ENCODE measurements at places on chromosomes 1 and 21.
A peak's percentile ranks its signal among the peaks of the same experiment; 100 is the strongest.

DNA sequence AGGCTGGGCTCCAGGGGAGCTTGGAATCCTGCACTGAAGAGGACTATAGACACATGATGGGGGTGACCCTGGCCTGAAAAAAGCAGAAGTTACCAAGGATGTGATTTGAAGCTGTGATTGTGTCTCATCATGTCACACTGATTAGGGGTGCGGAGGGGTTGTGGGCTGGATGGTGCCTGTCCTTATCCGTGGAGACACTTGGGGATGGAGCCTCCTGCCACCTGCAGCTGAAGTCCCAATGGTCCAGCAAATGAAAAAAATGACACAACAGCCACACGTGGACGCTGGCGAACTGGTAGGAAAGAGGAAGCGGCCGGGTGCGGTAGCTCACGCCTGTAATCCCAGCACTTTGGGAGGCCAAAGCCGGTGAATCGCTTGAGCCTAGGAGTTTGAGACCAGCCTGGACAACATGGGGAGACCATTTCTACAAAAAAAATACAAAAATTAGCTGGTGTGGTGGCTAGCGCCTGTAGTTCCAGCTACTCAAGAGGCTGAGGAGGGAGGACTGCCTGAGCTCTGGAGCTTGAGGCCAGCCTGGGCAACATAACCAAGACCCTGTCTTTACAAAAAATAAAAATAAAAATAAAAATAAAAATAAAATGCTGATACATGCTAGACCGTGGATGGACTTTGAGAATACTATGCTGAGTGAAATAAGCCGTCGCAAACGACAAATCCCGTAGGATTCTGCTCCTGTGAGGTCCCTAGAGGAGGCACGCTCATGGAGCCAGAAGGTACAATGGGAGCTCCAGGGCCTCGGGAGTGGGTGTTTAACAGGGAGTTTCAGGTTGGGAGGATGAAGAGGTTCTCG lies 838 bp upstream of the IBA57 start:
- DNase-seq, result no peak

- no peak for DNase-seq
These were observed 5.2 kb downstream of the ZDHHC18 start for GRCh38 chr1:26831546-26832248.

DNA sequence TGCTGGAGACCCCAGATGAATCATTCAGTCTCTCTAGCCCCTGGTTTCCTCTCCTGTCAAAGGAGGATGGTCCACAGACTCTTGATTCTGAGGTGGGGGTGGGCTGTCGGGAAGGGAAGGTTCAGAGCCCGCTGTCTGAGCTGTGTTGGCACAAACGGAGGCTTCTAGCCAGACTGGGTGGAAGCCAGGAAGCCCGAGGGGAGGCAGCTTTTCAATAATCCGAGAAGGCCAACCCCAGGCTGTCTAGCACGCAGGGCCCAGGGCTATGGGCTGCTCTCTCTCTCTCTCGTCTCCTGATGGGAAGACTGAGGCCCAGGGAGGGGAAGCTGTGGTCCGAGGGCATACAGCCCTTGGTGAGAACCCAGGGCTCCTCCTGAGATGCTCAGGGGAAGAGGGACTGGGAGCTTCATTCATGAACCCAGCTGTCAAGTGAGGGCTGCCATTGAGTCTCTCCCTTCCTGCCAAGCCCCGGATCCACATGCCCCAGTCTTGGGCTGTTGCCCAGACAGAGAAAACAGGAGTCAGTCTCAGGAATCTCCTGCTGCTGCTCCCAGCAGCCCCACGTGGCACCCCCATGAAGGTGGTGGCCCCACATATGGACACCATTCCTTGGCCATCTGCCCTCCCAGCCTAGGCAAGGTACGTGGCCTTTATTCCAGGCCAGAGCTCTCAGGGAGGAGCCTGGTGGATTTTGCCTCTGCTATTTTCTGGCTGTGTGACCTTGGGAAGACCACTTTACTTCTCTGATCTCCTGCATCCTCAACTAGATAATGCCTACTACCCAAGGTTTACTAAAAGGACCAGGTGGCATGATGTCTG lies 44.4 kb downstream of the RAP1GAP start:
- no peak for DNase-seq

DNA sequence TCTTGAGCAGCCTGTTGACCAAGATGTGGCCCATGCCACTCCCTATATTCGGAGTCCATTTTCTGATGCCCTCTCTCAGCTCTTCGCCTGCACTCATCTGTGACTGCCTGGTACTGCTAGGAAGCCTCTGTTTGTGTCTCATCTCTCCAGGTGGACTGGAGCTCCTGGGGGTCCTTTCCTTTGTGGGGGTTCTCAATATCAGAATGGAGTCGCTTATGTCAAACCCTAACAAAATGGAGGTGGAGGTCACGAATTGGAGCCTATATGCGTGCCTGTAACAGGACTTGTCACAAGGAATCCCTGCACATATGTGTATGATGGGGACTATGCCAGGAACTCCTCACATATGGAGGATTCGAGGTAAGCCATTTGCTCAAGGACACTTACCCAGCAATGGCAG lies 46.7 kb upstream of the ATP5PO start:
- DNase-seq, result no peak

GRCh38 chr1:82507011-82507410 lies 706.3 kb downstream of the ADGRL2 start:
- DNase-seq, result no peak

DNA sequence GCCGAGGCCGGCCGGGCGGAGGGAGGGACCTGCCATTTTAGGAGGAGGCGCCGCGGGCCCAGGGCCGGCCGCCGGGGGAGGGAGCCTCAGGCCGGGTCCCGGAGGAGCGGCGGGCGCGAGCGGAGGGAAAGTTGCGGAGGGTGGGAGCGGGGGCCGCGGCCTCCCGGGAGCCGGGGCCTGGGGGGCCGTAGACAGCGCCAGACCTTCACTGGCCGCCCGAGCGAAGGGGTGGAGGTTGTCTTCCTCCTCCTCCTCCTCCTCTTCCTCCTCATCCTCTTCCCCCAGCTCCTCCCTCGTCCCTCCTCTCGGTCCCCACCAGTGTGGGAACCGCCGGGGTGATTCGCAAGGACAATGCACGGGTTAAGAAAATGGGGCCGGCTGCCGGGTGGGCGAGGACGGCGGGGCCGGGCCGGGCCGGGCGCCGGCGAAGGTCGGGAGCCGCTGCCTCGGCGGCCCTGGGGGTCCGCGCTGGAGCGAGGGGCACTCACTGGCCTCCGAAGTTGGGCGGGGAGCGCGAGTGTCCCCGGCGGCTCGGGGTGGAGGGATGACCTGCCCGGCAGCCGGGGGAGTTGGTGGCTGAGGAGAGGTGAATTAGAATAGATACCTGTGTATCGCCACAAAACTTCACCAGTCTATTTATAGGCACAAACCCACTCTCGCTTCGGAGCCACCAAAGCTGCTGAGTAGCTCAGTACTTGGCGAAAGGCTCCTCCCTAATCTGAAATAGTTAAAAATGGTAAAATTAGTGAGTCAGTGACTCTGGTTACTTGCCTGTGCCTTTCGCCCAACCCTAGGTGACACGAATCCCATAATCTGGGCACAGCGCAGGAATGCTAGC lies 1.3 kb downstream of the DYRK1A start:
- peak; percentile 14 for DNase-seq

- DNase-seq, result no peak
These were observed 32.2 kb downstream of the FAM177B start for GRCh38 chr1:222769181-222769580.

- no peak for DNase-seq
These were observed 43.4 kb downstream of the NMNAT2 start for GRCh38 chr1:183374825-183375224.

- no peak for DNase-seq
These were observed 192.4 kb upstream of the GALNT2 start for GRCh38 chr1:229874609-229875008.

- DNase-seq, result no peak
These were observed 6.3 kb downstream of the ZMPSTE24 start for GRCh38 chr1:40264354-40264781.

- DNase-seq, result no peak
These were observed 36.2 kb downstream of the EPS15 start for GRCh38 chr1:51482881-51483280.

DNA sequence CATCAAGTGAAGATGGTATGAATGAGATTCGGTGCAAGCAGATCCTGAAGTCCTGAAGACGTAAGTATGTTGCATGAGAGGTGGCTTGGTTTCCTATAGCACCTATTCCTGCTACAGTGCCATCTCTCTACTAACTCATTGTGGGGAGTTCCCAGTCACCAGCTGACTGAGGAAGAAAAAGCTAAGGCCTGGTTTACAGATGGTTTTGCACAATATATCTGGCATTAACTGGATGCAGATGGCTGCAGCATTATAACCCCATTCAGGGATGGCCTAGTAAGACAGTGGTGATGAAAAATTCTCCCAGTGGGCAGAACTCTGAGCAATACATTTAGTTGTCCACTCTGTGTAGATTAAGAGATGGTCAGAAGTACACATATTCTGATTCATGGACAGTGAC lies 36.7 kb downstream of the RTCA start:
- DNase-seq, result no peak

DNA sequence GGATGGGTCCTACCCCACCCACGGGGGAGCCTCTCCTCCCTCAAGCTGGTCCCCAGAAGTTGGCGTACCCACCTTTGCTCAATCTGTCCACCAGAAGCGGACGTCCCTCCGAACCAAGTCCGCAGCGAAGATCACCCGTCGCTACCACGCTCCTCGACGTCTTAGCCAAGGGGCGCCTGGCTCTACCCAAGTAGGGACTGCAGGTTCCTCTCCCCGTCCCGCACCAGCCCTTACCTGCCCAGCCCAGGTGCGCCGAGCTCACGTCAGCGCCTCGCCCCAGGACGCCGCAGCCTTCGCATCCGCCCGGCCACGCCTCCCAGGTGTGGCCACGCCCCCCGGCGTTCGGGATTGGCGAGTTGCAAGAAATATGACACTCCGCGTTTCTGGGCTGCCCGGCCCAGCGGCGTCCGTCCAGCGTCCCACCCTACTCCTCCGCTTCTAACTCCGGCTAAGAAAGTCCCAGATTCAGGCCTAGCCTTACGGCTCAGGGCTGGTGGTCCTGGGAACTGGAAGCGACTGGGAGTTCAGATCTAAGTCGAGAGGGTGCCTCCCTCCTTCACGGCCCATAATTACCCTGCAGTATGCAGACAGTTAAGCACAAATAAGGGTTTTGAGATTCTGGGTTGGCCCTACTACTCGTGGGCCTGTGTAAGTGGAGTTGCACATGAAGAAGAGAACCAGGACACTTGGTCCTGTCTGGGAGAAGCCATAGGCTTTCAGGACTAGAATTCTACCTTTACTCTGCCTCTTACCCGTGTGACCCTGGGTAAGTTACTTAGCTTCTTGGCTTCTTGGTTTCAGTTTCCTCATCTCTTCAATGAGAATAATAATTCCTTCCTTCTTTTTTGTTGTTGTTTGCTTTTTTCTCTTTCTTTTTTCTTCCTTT lies at the start of gene IRF6:
Gene IRF6 (minus strand): TSS at position 268 of the 886 bp plus-strand sequence. CDS start 4,729 bp downstream, outside the sequence.
- DNase-seq, result peak; percentile 75

- DNase-seq, result no peak
These were observed 39.7 kb downstream of the SIM2 start for GRCh38 chr21:36738489-36739126.

- no peak for DNase-seq
These were observed 13.3 kb downstream of the PMF1 start for GRCh38 chr1:156226116-156226538.

DNA sequence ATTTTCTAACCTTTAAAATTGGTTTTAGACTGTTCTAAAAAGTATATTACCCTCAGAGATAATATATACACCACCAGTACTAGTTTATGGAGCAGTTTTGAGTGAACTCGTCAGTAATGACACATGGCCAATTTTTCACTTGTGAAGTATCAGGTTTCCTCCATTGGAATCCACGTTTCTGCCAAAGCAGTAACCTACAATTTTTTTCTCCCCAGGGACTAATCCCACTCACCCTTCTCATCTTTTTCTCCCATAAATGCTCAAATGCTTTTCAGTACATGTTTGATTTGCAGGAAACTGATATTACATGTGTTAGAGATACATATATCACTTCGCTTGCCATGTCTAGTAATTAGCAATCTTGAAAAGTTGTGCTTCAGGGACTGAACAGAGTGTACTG lies 94.1 kb downstream of the COL24A1 start:
- DNase-seq, result no peak

GRCh38 chr1:227729144-227729880 lies 5.8 kb downstream of the JMJD4 start:
- DNase-seq, result no peak

GRCh38 chr1:13700521-13701270 lies 708 bp downstream of the PRDM2 start:
- peak; percentile 23 for DNase-seq

- DNase-seq, result no peak
These were observed 35.9 kb upstream of the PTGFRN start for GRCh38 chr1:116873680-116874271.

DNA sequence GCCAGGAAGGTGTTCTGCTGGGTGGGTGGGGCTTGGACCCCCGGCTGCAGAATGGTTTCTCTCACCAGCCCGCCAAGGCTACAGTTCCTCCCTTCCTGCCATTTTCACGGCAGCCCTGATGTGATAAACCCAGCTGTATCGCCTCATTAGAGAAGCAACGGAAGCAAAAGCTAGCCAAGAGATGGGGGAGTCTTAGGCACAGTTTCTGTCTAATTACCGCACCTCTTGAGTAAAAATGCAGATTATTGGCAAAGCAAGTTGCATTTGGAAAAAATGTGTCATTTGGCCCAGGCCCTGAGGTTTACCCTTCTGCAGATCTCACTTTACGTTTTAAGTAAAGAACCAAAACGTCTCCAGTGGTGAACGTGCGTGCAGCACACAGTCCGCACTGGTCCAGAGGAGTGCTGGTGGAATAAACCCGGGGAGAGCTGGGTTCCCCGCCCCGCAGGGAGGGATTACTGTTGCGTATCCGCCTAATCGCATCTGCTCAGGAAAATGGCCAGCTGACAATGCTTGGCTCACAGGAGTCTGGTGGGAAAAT lies 109.9 kb downstream of the GALNT2 start:
- no peak for DNase-seq

DNA sequence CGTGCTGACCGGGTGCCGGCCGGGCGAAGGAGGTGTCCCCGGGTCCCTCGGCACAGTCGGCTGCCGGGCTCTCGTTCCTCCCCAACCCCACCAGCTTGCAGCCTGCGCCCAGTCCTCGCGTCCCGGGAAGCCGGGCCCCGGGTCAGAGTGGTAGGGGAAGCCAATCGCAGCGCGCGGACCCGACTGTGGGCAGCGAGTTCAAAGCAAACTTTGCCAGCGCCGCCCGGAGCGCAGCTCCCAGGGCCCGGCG lies 328 bp downstream of the MYCL start:
- DNase-seq, result no peak

GRCh38 chr1:47578026-47578720 lies 140.3 kb downstream of the FOXD2 start:
- DNase-seq, result no peak
